ENCODE measurements at places on chromosomes 12 and 14.

DNA sequence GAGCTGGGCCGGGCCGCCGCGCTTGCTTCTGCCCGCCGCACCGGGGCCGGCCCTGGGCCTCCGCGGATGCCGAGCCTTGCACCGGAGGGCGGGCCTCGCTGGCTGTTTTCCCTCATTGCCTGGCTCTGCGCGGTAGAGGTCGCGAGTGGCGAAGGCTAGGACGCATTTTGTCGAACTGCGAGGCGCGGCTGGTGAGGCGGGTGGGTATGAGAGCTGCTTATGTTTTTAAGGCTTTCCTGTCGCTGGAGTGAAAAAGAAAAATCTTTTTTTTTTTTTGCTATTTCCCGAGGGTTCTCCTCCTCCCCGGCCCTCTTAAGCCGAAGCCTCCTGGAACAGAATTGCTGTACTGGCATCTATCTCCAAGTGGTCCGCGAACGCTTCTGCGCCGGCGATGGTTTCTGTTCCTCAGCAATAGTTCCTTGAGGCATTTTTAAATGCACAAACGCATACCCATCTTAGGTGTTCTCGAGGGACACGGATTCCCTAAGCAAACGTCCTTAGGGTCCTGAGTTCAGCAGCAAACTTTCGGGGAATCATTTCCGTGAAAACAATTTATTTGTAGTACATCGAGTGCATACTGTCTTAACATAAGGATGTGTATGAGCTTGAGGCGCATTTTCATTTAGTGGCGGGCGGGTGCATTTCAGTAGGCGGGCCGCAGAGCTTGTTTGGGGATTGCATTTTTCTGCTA, 631 bp downstream of the RESF1 start:
- peak; percentile 56 for DNase-seq

DNA sequence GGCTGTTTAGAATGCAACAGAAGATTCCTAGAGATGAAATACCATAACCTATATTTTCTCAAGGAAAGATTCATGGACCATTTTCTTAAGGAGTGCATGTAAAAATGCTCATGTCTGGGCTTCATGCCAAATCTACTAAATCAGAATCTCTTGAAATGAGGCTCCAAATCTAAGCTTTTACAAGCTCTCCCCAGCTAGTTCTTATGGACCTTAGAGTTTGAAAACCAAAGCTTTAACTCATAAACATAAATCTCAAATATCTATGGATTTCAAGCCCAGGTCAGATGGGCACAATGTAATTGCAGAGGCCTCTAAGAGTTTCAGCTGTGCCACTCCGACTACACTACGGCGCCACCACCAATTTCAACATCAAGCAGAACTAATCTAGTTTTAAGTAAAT, 117.3 kb upstream of the CAND1 start:
- DNase-seq, result no peak

DNA sequence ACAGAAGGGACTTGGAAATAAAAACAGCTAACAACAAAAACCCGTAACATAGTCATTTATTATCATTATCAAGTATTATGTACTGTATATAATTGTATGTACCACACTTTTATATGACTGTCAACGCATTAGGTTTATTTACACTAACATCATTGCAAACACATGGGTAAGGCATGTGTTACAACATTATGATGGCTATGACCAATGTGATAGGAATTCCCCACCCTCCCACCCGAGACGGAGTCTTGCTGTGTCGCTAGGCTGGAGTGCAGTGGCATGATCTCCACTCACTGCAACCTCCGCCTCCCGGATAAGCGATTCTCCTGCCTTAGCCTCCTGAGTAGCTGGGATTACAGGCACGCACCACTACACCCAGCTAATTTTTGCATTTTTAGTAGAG, 82.6 kb downstream of the ERC1 start:
- no peak for DNase-seq

- DNase-seq, result no peak
Observed at GRCh38 chr14:52355016-52355431, 40.9 kb downstream of the PTGER2 start.

GRCh38 chr14:72709916-72710611, 183.8 kb downstream of the DPF3 start:
- DNase-seq, result no peak

DNA sequence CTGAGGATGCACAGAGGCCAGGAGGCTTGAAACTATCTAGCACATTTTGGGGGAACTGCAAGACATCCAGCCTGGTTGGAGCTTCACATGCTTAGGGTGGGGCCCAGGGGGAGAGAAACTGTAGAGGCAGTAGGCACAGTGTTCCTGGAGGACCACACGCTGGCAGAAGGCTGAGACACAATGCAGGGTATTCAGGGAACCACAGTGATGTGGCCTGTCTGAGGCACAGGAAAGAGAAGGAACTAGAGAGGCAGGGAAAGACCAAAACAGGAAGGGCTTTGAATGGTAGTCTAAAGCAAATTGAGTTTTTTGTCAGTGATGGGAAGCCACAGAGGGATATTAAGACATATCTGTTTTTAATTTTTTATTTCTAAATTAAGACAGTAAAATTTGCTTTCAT, 100.2 kb upstream of the PRICKLE1 start:
- DNase-seq, result no peak

- DNase-seq, result no peak
Observed at GRCh38 chr12:40444174-40444573, 219.4 kb downstream of the LRRK2 start.

GRCh38 chr12:98895086-98895651, 250.1 kb downstream of the APAF1 start:
- DNase-seq, result peak; percentile 54

DNA sequence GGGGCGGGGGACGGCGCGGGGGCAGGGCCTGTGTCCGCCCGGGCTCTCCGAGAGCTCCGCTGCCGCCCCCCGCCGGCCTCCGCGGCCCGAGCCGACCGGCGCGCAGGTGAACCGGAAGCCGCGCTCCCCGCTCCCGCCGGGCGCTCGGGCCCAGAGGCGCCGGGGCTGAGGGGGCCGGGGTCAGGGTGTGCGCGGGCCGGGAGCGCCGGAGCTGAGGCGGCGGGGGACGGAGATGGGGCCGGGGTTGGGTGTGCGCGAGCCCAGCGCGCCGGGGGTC, 431 bp downstream of the HIP1R start:
- no peak for DNase-seq

Measured in dorsolateral prefrontal cortex (tissue), 122 donors.